HFFc6 (cell line): ENCODE measurements at places on chromosomes 2 and 18.

GRCh38 chr18:79118797-79119196, 49.6 kb downstream of the ATP9B start:
- no peak for DNase-seq

GRCh38 chr2:135258193-135258592, 206.1 kb downstream of the RAB3GAP1 start:
- no peak for DNase-seq

GRCh38 chr2:8413589-8414135, 268.2 kb upstream of the ID2 start:
- DNase-seq, result no peak

GRCh38 chr2:121043827-121044222, 241.2 kb downstream of the TFCP2L1 start:
- DNase-seq, result no peak

- DNase-seq, result no peak
These were observed 109.3 kb downstream of the FHOD3 start for GRCh38 chr18:36406805-36407204.
